Lower lobe of right lung (tissue), 2 donors: ENCODE measurements at places on chromosomes 5 and 9.

GRCh38 chr5:169686137-169686536 is 49.1 kb downstream of the DOCK2 start:
- no peak for DNase-seq

DNA sequence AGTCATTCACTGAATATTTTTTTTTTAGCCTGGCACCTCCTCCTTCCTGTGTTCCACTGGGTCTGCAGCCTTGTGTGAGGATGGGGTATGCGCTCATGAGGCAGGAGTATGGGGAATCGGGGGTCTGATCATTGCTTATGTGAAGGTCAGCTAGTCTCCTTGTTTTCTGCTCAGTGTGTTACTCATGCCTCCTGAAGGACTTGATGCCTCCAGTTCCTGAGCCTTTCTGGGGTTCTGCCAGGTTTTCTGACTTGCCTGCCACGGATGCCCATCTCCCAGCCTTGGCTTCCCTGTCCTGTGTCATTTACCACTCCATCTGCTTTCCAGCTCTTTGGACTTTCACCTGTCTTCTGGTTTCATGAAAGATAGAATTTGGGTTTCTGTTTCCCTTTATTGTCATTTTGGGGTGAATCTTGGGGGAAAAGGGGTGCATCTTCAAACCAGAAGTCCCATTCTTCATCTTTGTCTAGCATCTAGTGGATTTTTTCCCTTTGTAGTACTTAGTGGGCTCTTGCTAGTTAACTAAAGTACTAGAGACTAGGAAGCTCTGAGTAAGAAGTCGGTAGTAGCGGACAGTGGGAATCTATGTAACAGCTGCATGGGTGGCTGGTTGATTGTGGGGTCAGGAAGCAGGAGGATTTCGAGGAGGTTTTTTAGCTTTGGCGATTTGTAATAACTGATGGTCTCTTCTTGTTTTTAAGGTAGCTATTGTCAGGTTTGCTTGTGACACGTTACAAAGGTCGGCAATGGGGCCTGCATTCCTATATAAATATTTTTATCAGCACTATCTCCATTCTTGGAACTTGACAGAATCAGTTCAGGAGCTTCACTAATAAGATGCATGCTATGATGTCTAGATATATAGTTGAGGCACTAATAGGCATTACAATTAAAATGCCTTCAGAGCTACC is 8.2 kb downstream of the OTULIN start:
- DNase-seq: no peak

GRCh38 chr9:114690308-114690707 is 8.3 kb upstream of the TEX48 start:
- no peak for DNase-seq

GRCh38 chr5:135236908-135237747 is 161.9 kb downstream of the MACROH2A1 start:
- no peak for DNase-seq

- no peak for DNase-seq
These were observed 36.2 kb upstream of the GABRP start for GRCh38 chr5:170747357-170747756.

DNA sequence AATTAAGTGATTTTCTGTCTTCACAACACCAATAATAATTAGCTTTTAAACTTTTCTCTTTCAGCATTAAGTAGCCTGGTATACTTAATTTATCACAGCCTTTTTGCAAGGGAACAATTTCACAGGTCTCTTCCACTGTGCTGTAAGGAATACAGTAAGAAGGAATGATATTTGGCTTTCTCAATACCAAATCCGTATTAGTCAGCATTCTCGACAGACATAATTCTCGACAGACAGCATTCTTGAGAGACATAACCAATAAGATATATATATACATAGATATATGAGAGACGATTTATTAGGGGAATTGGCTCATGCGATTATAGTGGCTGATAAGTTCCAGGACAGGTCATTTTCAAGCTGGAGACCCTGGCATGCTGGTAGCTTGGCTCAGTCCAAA is 18.0 kb downstream of the PRKAA1 start:
- DNase-seq: no peak

DNA sequence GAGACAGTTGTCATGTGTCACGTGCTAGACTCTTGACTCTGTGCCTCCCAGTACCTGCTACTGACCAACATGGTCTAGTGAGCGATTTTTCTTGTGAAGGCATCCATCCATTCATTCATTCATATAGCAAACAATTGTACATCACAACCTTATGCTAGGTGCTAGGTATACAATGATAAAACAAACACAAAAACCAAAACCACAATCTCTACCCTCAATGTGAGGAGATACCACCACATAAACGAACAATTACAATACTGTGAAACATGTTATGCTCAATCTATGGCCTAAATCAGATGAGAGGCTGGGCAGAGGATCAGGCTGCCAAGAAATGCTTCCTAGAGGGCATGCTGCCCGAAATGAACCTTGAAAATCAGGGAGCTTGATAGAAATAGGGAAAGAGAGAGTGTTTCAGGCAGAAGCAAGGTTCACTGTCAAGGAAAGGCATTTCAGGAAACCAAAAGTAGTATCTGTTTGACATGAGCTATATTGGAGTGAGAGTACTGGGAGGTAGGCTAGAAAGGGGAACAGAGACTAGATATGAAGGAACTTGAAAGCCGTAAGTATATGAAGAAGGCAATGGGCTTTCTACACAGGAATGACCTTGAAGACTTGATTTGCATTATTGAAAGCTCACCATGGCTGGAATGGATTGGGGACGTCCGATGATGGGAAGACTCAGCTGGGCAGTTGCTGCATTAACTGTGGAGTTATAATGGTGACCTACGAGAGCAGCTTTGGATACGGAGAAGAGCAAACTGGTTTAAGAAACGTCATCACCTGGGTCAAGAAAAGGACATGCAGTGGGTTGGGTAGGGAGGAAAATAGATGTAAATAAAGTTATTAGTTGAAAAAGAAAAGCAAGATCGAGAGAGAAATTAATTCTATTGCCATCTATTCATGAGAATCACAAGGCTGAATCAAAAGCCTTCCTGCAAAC is 90.1 kb downstream of the THBS4 start:
- no peak for DNase-seq
